ENCODE measurements at places on chromosomes 12 and 14.

- no peak for DNase-seq
Measured at GRCh38 chr12:105382771-105383622, 52.5 kb downstream of the C12orf75 start.

DNA sequence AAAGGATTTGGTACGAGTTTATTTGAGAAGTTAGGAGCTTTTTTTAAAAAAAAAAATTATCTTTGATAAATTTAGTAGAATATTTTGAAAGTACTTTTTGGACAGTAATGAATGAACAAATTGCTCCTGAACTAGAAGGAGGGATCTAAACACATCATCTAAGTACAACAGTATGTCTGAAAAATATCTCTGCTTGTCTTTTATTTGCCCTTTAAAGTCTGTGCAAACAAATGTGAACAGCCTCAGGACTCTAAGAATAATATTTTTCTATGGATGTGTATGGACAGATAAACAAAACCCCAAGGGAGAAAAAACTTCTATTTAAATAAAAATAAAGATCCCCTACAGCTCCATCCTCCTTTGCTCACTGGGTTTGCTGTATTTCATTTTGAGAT is 19.5 kb downstream of the FBXL14 start:
- no peak for DNase-seq

DNA sequence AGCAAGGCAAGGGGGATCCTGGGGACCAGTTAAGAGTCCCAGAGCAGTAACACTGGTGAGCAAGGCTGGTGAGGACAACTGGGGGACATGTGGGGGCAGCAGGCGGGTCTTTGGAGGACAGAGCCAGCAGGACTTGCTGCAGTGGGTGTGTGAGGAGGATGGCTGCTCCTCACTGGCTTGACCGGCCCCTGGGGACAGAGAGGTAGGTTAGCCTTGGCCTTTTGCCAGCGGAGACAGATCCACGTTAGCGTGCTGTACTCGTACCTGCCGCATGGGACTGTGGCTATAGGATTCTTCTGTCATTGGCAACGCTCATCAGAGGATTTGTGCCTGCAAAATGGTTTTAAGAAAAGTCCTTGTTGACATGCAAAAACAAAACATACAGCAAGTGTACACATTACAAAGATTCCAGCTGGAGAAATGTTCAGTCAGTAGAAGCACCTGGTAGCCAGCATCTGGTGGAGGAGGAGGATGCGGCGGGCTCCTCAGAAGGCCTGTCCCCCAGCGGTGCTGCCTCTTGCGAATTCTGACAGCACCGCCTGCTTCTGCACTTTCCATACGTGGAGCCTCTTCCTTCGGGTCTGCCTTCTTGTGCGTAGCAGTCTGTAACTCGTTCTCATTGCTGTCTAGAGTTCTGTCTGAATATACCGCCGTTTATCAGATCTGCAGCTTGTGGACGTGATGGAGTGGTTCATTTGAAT is 91.3 kb downstream of the EP400 start:
- no peak for DNase-seq

- no peak for DNase-seq
Measured at GRCh38 chr14:87940894-87941293, 52.1 kb downstream of the GALC start.

GRCh38 chr12:110661337-110661972 is 27.5 kb downstream of the HVCN1 start:
- DNase-seq = no peak

DNA sequence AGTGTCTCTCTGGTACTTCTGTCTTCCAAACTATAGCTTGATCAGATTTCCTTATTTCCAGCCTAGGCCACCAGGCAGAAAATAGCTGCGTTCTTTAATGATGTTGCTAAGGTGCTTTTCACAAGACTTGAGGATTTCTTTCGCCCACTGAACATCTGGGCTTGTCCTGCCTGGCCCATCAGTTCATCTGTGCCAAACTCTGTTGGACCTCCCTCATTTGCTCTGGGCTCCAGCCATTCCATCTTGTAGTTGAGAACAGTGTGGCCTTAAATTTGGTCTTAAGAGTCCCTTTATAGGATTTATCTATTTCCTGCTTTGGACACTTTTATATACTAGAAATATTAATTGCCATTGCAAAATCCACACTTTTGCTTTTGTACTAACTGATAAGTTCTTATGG is 109.6 kb downstream of the TTLL5 start:
- no peak for DNase-seq

GRCh38 chr12:54257332-54257731 is 22.6 kb downstream of the CBX5 start:
- DNase-seq = no peak

- DNase-seq = no peak
Measured at GRCh38 chr12:45458238-45458637, 242.3 kb downstream of the ANO6 start.

- no peak for DNase-seq
Measured at GRCh38 chr14:100523843-100524169, 63.4 kb downstream of the BEGAIN start.

DNA sequence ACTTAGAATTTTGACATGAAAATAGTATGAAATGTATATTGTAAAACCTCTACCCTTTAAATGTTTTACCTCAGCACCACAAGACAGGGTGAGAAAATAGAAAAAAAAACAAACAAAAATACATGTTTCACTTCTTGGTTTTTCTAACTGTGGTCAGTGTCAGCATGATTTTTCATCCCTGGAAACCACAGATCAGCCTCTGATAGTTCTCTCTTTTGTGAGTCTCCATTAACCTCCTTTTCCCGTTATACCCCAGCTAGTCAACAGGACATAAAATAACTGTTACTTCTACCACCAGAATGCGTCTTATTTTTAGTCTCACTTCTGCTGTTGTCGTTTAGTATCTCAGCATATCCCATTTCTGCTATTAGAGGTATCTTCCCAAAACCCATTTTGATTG is 48.3 kb upstream of the KCNMB4 start:
- no peak for DNase-seq

- no peak for DNase-seq
Measured at GRCh38 chr14:54173802-54174201, 217.2 kb upstream of the BMP4 start.

GRCh38 chr14:63632932-63633514 is 8.6 kb downstream of the WDR89 start:
- no peak for DNase-seq

- DNase-seq = no peak
Measured at GRCh38 chr14:75823334-75823733, 158.5 kb downstream of the TGFB3 start.

GRCh38 chr14:25090716-25091454 is 40.9 kb upstream of the STXBP6 start:
- no peak for DNase-seq

DNA sequence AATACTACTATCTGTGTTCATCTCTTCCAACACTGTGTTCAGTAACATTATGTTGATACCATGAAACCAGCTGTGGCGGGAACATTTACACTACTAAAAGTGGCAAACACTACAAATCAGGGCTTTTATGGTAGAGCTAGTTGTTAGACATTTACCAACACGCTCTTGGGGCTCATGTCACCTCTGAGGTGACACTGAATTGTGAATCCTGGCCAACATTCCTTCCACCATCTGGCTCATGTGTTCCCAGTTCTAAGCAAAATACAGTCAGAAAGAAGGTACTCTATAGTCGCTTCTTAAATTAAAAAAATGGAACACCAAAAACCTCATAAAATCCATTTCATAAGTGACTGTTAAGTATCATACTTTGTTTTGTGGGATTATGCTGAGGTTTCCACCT is 436.6 kb downstream of the FUT8 start:
- DNase-seq = no peak

- DNase-seq = no peak
Measured at GRCh38 chr12:22480016-22480415, 64.3 kb downstream of the C2CD5 start.

GRCh38 chr12:57101892-57102695 is 9.1 kb downstream of the STAT6 start:
- DNase-seq = no peak

DNA sequence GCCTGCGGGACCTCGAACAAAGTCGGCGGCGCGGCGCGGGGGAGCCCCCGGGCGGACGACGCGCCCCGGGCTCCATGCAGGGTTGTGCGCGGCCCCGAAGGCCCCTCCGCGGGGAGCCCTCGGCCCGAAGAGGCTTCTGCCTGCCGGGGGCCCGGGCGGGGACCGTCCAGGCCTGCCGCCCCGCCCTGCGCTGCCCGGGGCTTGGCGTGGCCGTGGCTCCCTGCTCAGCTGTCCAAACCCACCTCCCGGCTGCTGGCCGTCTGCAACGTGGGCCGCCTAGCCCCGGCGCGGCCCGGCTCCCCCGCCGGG is 670 bp downstream of the DYRK2 start:
- DNase-seq = no peak

DNA sequence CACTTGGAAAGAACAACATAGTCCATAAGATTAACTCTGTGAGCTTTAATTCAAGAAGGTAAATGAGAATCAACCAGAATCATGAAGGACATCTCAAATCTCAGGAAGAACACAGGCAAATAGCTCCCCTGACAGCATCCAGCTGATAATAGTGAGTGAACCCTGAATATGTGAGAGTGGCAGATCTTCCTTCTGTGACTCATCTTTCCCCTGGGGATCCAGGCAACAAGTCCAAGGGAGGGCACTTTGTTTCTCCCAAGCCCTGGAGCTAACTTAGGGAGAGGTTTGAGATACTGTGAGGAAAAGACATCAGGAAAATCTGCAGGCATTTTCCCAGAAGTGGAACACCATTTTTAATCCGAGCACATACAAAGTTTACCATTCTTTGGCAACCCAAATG is 763.9 kb upstream of the MGAT4C start:
- DNase-seq = no peak
